Cortex of kidney (tissue), 1 donor: ENCODE measurements at places on chromosomes 1 and 21.

DNA sequence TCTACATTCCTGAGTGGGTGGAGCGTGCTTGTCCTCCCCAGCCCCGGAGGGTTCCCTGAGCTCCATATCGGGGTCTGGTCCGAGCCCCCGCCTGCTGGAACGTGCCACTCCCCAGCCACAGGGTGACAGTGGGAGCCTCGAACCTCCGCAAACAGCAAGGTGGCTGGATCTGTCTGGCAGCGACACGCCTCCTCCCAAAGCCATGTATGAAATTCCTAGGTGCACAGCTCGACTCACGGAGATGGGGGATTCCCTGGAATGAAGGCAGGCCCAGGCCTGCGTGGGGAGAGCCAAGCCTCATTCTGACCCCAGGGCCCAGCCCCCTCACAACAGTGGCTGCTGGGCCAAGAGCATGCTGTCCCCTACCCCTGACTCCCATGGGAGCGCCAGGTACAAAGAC lies 32.9 kb downstream of the TP73 start:
- no peak for DNase-seq

GRCh38 chr1:218837051-218837450 lies 336.6 kb upstream of the LYPLAL1 start:
- no peak for DNase-seq

GRCh38 chr1:11920239-11920903 lies 5.9 kb downstream of the KIAA2013 start:
- DNase-seq: no peak

GRCh38 chr1:209382231-209383100 lies 201.0 kb upstream of the CAMK1G start:
- no peak for DNase-seq

- no peak for DNase-seq
Measured at GRCh38 chr21:42761776-42762335, 108.4 kb downstream of the PDE9A start.

GRCh38 chr21:45764792-45765191 lies 121.3 kb downstream of the PCBP3 start:
- DNase-seq: no peak

GRCh38 chr21:31348188-31348587 lies 4.1 kb upstream of the TIAM1 start:
- DNase-seq: no peak

DNA sequence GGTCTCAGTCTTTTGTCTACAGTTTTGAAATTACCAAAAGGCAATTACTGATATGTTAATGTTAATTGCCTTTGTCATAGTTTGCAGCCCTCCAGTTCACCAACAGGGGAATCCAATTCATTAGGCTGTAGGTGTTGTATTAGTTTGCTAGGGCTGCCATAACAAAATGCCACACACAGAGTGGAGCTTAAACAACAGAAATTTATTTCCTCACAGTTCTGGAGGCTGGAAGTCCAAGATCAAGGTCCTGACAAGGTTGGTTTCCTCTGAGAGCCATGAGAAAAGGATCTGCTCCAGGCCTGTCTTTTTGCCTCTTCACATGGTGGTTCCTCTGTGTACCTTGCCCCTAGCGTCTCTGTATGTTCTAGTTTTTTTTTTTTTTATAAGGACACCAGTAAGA lies 1.3 kb downstream of the RTCA start:
- no peak for DNase-seq

DNA sequence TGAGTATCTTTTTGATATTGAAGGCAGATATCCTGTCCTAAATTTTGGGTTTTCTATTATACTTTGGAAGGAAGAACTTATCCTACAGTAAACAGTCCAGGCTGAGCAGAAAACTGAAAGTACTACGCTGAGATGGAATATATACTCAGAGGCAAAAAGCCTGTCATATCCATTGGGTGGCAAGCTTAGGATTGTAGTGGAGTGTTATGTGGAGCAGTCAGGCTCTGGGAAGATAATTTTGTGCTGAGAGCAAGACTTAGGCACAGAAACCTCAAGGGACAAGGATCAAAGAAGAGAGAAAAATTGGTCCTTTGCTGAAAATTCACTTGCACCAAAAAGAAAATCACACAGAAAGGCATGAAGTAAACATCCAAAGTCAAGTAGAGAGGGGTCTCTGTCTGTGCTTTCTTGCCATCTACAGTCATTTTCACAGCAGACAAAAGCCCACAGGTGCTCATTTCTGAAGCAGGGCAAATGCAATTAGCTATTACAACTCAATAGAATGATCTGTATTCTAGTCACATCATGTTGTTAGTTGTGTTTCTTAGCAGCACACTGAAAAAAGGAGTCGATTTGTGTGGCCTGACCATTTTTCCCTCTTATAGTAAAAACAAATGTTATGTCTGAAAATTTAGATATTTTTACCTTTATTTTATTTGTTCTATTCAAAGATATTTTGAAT lies 38.5 kb downstream of the CRB1 start:
- no peak for DNase-seq

DNA sequence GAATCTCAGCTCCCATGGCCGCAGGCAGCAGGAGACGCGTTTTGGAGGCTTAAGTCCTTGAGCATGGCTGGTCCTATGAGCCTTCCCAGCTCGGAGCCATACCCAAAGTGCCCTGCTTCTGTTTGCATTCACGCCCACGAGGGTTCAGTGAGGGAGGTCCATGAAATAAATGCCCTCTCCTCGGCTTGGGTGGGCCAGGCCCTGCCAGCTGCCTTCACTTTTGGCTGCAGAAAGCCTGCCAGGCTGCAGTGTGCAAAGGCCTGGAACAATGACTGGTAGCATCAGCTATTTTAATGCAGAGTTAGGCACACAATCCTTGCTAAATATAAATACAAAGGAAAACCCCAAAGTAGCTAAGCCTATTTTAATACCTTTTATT lies 49.4 kb downstream of the H3-3A start:
- no peak for DNase-seq

GRCh38 chr1:202164271-202165037 lies 4.1 kb upstream of the PTPN7 start:
- DNase-seq: no peak

GRCh38 chr21:19608101-19608621 lies 1204.6 kb upstream of the TMPRSS15 start:
- no peak for DNase-seq

DNA sequence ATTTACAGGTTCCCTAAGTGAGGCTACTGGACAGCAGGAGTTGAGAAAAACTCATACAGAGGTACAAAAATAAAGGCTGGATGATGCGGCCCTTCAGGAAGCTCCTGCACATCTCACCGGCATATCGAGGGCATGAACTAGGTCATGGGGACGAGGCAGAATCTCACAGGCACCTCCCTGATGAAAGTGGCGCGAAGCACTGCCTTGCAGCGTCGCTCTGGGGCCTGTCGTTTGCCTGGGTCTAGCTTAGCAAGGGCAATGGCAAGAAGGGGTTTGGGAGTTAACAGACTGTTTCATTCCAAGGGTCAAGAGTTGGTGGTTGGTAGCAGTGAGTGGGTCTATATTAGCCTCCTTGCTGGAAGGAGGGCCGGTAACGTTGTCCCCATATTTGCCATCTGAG lies 103.5 kb upstream of the IRF2BP2 start:
- DNase-seq: no peak

GRCh38 chr1:245221805-245222204 lies 67.0 kb downstream of the KIF26B start:
- DNase-seq: no peak

GRCh38 chr1:10113501-10113900 lies 80.7 kb downstream of the UBE4B start:
- DNase-seq: no peak

DNA sequence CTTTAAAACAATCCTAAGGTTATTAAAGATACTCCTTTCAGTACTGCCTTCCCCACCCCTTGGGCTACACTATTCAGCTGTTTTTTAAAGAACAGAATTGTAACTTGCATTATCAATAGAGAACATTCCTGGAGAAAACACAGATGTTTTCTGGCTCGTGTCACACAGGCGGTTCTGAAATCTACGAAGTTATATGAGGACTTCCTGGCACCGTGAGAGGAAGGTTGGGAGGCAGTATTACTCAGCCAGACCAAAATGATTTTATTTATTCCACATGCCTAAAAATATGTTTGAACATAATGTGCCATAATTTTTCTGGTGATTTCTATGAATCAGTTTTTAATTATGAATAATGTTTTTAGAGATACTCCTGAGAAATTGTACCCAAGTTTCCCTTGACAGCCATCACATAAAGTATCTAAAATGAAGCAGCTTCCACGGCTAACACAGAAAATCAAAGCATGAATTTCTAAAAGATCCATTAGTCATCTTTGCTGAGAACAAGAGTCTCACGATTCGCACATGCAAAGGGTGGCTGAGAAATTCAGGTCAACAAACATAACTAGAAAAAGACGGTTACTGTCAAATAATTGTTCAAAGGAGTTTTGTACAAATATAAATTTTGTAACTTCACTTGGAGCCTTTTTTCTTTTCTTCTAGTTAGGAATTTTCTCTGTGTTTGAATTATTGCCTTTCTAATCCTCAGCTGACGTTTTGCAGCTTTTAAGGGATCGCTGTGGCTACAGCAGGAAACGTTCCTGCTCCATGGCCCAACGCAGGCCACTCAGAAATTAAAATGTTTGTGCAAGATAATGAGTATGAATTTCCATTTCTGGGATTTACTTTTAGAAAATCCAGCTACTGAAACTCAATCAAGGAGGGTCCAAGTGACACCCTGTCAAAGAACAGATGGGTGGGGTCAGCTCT lies 8.0 kb upstream of the SIM2 start:
- DNase-seq: no peak

- DNase-seq: no peak
Measured at GRCh38 chr21:26818906-26819305, 26.3 kb downstream of the ADAMTS1 start.

- no peak for DNase-seq
Measured at GRCh38 chr1:103937763-103938357, 188.2 kb downstream of the AMY1C start.

- DNase-seq: no peak
Measured at GRCh38 chr1:56063461-56063860, 515.9 kb downstream of the PLPP3 start.

DNA sequence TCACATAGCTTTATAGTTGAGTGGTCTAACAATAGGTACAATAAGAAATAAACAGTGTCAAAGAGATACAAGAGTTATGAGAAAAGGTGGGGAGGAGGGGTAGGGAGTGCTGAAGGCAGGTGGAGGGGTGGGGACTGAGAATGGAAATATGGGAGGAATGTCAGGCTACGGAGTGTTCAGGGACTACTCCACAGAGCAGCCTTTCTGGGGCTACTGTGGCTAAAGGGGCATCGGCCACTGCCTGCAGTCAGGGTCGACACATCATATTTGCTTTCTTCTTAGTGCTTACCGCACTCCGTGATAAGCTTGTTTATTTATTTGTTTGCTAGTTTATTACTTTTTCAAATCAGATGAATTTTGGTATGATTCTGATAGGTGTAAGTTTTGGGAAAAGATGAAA lies 34.4 kb upstream of the CRNN start:
- no peak for DNase-seq

GRCh38 chr1:93324486-93325464 lies 20.9 kb upstream of the DR1 start:
- DNase-seq: no peak

DNA sequence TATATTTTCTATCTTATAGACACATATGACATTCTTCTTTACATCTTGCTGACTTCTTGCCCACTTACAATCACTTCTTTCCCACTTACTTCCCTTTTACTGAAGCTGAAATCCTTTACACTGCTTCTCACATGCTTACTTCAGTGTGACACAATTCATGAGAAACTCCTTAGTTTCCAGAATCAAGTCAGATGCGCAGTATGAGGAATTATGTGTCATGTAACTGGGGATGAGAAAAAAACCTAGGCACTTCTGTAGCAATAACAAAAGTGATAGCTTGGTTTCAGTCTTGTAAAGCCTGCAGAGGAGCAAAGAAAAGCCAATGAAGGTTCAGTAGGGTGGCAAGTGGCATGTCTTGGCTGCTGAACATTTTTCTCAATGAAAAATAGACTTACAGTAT lies 566.2 kb upstream of the RGS18 start:
- no peak for DNase-seq

DNA sequence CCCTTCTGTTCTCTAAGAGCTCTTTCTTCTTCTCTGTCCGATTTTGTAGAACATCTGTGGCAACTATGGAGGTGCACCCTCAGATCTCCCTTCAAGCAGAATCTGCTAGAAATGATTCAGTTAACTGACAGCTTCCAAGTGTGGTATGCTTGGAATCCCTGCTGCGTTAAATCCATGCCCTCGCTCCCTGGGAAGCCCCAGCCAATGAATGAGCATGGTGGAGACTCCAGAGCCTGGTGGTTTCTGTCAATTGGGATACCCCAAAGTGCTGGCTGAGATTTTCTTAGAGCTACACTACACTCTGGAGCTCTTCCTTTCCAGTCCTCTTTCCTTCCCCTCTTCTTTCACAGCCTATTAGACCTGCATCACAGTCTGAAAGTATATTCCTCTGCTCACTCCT lies 116.3 kb upstream of the C1orf21 start:
- DNase-seq: no peak

DNA sequence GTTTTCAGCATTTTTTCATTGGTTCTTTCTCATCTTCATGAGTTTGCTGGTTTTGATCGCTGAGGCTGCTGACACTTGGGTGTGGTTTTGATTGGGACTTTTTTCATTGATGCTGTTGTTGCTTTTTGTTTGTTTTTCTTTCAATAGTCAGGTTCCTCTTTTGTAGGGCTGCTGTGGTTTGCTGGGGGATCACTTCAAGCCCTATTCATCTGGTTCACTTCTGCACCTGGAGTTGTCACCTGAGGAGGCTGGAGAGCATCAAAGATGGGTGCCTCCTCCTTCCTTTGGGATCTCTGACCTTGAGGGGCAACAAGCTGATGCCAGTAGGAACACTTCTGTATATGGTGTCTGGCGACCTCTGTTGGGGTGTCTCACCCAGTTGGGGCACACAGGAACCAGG lies 1279.9 kb upstream of the TMPRSS15 start:
- DNase-seq: no peak

DNA sequence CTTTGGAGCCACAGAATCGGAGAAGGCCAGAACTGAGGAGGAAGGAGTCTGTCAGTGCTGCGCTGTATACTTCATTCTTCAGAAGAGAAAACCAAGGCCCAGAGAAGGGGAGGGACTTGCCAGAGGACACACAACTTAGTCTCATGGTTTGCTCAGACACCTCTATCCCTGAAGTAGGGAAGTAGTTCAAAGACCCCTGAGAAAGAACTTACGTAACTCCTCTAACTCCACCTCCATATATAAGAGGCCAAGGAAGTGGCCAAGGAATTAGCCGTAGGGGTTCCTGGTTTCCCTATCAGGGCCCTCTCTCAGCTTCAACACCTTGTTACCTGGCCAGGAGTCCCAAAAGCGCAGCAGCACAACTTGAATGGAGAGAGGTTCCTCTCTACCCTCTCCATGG lies 580 bp upstream of the NECTIN4 start:
- no peak for DNase-seq

- no peak for DNase-seq
Measured at GRCh38 chr1:58755468-58755872, 28.4 kb downstream of the JUN start.

- no peak for DNase-seq
Measured at GRCh38 chr1:78722947-78723346, 73.3 kb downstream of the IFI44 start.
